Esophagus mucosa (tissue), 1 donor: ENCODE measurements at places on chromosomes 16 and 17. TPM values are rescaled to one million over a fixed set of nuclear protein-coding genes. Genes with fewer than 3 reads are reported as not detected.

Gene HELZ
- total RNA-seq = 19.9 TPM

Gene KRT31
- 4.4 TPM for total RNA-seq

Gene PPL
- 705 TPM for total RNA-seq

GRCh38 chr16:88809068-88809675 is 2.6 kb downstream of the APRT start:
- ATAC-seq = no peak

Gene CEMP1
- total RNA-seq = not detected
